ENCODE measurements at places on chromosomes 4 and X.
A peak's percentile ranks its signal among the peaks of the same experiment; 100 is the strongest.

DNA sequence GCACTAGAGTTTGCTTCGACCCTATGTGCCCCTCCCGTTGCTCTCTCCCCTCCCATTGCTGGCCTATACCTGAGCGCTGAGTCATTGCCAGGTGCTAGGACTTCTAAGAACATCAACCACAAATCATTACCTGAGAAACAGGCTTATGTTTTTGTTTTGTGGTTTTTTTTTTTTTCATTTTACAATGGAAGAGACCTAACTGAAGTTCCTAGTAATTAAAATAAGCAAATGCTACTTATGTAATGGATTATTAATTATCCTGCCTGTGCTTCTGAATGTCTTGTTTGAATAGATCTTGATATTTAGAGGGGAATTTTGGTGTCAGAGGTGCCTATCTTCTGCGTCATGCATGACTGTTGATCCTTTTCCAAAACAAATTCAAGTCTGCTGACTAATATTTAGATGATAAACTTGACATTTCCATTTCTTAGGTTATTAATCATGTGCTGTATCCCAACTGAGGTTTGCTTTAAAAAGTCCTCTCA lies 275.4 kb upstream of the CPEB2 start:
- no peak for DNase-seq

DNA sequence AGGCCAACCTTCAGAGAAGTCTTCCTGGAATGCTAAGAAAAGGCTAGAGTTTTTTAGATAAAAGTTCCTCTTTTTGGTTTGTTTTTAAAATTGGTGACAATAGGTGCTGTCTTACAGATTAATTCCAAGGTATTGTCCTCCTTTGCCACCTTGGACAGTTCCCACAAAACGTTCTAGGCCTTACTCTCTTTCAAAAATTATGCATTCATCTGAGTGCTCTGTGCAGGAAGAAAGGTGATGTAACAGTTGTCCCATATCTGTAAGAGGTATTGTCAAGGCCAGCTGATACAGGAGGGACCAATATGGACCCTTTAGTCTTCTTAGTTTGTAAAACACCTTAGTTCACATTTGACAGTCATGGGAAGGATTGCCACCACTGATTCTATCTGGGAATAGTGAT lies 15.9 kb upstream of the CXCL5 start:
- DNase-seq, result no peak

- no peak for DNase-seq
These were observed 166.6 kb upstream of the SLC7A11 start for GRCh38 chr4:138408758-138409157.

DNA sequence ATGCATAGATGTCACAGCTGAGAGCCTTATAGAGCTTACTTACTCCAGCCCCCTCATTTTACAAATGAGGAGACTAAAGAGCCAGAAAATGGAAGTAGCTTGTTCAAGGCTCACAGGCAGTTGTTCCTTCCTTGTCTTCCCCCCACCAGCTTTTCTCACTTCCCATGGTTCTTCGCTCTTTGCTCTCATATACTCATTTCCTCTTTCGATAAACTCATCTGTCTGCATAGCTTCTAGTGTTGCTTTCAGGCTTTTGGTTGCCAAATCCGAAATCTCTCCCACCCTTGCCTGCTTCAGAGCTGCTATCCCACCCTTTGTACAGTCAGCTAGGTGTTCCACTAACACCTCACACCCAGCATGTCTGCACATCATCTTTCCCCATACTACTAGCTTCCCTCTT lies 25.0 kb upstream of the GJB1 start:
- DNase-seq, result no peak

DNA sequence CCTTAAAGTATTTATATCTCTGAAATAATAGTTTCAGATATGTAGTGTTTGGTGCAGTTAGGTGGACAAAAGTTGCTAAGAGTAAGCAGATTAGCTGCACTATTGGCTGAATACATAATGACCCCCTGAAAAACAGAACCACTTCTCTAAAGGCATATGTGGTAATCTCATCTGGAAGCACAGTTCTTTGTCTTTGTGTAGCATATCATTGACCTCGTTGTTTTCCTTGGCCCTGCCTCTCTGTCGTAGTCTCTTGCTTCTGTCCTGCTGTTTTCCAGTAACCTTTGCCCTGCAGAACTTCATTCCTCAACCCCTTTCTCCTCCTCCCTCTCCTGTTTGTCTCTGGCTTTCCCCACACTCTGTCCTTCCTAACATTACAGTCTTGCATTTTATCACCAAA lies 41.4 kb downstream of the JADE3 start:
- no peak for DNase-seq

GRCh38 chr4:1579001-1579900 lies 104.9 kb downstream of the FAM53A start:
- DNase-seq, result peak; percentile 63

DNA sequence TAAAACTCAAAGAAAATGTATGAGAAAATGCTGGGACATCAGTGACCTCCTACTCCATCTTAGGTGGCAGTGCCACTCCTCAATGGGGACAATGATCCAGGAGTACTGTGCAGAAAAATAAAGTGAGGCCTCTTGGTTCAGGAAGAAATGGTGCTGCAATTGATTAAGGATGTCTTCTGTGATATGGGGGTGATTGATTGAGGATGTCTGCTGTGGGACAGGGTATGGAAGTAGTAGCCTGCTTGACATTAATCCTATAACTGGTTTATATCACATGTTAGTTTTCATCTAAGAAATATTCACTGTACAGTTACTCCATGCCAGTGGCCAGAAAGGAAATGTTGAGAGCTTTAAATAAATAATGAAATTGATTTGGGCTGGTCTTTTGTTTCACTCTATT lies 20.5 kb downstream of the OTOP1 start:
- DNase-seq, result no peak

- DNase-seq, result no peak
These were observed 261.9 kb downstream of the CBLL2 start for GRCh38 chrX:22534643-22535042.

DNA sequence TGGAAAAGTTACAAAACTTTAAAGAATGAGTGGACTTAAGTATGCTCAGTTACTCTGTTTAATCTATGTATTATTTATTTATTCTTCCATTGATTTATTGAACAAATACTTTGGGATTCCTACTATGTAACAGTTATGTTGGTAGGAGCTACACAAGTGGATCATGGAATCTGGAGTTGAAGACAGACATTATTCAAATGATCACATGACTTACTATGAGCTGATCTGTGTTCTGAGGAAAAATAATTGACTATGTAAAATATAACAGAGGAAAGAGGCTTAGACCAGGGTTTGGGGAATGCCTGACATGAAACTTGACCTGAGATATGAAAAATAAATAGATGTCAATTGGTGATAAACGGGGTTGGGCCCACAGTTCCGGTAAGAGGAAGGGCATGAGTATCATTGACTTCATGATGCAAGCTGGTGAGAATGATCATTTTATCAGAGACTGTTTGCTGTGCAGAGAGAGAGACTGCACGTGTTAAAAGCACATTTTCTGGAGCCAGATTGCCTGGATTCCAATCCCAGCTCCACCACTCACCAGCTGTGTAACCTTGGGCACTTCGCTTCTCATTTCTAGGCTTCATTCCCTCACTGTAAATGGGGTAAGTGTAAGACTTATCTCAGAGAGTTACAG lies 179.0 kb downstream of the SPCS3 start:
- no peak for DNase-seq

DNA sequence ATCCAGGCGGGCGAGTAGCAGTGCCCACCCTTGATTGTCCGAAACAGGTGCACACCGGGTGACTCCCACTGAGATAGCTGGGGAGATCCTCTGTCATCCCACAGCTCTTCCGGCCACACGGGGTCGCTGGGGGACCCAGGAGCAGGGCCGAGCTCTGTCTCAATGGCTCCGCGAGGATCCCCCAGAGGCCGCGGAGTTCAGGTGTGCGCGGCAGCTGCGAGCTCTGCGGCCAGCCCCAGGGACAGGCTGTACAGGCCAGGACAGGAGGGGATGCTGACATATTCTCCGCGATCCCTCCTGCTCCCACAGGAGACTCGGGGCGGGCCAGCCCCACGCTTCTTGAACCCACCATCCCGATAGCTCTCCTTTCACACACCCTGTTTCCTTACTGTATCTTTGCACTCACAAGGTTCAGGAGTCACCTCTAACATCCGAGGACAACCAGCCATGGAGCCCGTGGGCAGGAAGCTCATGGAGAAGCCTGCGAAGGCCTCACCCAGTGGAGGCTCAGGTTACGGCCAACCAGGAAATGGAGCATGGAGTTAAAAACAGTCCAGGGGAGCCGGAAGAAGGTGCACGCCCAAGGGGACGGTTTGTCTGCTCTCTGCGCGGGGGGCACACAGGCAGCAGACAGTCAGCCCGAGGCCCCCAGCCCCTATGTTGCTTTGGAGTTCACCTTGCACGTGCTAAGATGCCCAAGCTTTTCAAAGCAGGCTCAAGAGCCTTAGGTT lies 77.9 kb upstream of the AMELX start:
- no peak for DNase-seq

DNA sequence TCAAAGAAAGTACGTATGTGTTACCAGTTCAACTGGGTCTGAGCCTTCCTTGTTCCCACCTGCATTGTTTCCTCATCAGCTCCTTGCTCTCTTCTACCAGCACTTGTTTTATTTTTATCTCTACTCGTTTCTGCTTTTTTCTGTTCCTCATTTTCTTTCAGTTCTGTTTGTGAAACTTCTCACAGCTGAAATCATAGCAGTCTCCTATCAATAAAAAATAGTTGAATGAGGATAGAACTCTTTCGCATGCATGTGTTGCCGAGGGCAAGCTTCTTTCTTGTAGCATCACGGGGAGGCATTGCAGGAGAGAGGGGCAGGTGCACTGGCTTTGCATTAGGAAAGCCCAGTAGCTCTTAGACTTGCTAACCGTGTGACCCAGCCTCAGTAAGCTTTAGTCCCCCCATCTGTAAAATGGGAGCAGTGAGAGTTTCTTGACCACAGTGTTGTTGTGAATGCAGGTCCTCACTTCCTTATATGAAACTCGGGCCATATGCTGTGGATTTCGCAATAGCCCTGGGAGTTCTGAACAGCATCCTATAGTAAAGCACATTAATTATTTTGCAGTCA lies 24.7 kb downstream of the OFD1 start:
- no peak for DNase-seq

GRCh38 chr4:157096439-157096838 lies 20.5 kb downstream of the GLRB start:
- DNase-seq, result no peak

- DNase-seq, result peak; percentile 20
These were observed 220.1 kb downstream of the AFAP1 start for GRCh38 chr4:7719354-7720174.

DNA sequence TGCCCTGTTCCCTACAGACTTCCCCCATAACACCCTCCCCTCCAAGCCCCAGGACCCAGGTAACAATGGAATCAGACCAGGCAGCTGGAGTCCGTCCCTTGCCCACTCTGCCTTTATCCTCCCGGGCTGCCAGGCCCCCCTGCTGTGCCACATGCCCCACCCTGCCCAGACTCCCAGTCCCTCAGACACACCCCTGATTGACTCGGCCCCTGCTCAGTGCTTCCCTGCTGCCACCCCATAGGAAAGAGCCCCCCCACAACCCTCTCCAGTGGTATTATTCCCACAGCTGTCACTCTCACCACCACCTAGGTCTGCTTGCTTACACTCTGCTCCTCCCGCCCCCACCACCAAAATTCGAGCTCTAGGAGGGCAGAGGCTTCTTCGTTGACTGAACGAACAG lies 4.7 kb upstream of the NAA10 start:
- DNase-seq, result no peak

- no peak for DNase-seq
These were observed 11.8 kb upstream of the LEF1 start for GRCh38 chr4:108180513-108180912.

DNA sequence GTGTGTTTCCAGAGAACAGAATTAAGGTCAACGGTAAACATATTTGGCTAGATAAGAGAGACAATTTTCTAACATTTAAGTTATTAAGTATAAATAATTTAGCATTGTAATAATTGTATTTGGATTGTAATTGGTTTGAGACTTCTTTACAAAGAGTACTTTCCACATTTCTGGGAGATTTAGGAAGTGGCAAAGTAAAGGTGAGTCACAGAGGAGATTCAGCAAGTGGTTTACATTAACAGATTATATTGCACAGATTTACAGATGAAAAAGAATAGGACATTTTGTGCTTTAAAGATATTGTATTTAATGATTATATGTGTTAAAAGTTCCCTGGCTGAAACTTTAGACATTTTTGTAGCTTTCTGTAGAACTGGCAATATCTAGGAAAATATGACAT lies 584.4 kb upstream of the AADAT start:
- no peak for DNase-seq

GRCh38 chrX:102085706-102086105 lies 39.8 kb upstream of the TCEAL2 start:
- no peak for DNase-seq

- DNase-seq, result no peak
These were observed 57.1 kb downstream of the MAML3 start for GRCh38 chr4:140096921-140097320.

DNA sequence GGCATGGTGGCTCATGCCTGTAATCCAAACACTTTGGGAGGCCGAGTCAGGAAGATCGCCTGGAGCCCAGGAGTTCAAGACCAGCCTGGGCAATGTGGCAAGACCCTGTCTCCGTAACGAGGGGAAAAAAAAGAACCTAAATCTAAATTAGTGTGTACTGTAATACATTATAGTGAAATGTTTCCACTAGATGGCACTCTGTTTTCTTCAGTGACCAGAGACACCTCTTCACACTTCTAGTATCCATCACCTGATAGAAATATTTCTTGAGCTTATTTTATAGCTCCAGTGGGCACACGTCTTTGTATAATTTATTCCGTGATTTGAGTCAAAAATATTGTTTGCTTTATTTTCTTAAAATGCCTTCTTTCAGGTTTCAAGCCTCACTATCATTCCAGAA lies 600.9 kb upstream of the DIPK2B start:
- DNase-seq, result no peak

DNA sequence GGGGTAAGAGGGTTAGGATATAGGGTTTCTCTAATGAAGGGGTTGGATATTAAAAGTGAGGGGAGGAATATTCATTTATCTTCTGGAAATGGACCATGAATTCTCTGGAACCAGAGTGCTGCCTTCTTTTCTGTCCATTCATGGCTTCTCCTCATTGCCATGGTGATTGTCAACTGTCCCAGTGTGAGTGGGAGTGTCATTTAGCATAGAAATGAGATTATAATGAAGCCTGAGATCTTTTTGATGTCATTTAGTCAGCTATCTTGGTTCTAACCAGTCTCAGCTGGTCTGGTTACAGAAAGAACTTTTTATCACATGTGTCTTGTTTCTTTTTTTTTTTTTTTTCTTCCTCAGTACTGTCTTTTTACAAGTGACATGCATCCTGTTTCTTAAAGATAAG lies 497.3 kb upstream of the PITX2 start:
- DNase-seq, result no peak

DNA sequence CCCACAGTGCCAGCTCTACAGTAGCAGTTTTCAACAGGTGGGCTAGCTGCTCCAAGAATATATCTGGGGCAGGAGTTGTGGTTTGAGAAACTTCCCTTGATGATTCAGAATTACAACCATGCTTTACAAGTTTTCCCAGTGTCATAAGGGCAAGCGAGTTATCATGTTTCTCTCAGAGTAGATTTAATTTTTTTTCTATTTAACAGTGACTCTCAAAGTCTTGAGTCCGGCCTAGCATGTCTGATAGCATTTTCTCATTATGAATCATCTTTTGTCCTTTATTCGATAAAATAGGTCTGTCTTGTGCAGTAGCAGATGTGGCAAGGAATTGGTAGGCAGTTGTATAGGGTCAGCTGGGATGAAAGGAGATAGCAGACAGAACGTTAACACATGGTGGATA lies 62.2 kb upstream of the SPANXD start:
- DNase-seq, result no peak

- DNase-seq, result no peak
These were observed 45.9 kb upstream of the UNC5C start for GRCh38 chr4:95594629-95595028.

GRCh38 chr4:122622400-122622799 lies 1.5 kb upstream of the IL21 start:
- no peak for DNase-seq

GRCh38 chr4:139558235-139559088 lies 2.4 kb upstream of the SETD7 start:
- no peak for DNase-seq
